Colonic mucosa (tissue), 4 donors: ENCODE measurements at places on chromosomes 7 and 10. TPM values are rescaled to one million over a fixed set of nuclear protein-coding genes. Genes with fewer than 3 reads are reported as not detected.

DNA sequence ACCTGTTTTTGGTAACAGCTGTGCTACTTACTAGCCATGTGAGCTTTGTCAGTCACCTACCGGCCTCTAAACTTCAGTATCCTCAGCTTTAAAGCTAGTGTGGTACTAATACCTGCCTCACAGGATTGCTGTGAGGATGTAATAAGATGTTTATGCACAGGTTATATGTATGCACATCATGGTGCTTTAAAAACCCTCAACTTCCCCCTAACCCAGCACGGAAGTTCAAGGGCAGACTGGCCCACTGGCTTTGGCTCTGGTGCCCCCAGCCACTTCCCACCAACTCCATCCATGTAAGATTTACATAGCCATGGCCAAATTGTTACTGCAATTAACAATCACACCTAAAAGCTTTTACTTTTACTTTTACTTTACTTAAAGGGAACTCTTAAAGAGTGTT lies 676.0 kb upstream of the GALNT17 start:
- no peaks in the 10 kb centered on the region for H3K36me3 ChIP-seq
- H3K4me1 ChIP-seq, result no peaks in the 10 kb centered on the region
- no peaks in the 10 kb centered on the region for H3K27me3 ChIP-seq
- DNase-seq, result no peak

- H3K27me3 ChIP-seq, result no peaks in the 10 kb centered on the region
- H3K4me1 ChIP-seq, result no peaks in the 10 kb centered on the region
These were observed 309.5 kb downstream of the WDR37 start for GRCh38 chr10:1365540-1366321.

DNA sequence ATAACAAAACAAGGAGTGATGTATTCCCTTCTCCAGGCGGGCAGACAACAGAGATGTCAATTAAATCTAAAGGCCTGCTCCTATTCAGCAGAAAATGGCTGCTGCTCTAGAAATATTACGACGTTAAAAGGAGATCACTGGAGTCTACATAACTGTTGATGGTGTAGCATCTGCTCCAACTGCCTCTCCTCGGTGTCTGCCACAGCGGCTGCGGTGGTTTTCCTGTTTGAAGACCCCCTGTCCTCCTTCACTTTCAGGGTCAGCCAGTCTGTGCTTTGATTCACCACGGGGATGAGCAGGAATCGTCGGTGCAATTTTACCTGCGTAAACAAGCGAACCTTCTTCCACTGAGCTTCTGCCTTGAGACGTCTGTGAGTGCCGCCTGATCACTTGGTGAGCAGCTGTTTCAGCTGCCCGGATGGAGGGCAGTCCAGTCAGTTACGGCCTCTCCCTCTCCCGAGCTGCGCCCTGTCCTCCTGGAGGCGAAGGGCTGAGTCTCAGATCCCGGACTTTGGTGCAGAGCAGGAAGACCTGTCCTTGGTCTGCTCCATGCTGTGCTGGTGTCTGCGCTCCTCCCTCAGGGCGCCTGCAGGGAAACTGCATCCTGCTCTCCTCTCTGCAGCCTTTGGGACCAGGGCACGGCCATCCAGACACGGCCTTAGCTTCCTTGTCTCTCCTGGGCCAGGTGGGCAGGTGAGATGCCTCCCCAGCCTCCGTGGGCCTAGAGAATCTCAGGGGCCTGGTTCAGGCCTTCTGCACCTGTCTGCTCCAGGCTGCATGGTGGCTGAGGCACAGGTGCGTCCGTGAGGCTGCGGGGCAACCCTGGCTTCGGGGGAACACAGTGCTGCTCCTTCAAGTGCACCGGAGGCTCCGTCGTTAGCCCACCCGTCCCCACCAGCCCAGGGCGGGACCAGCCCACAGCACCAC lies 326.6 kb downstream of the ADARB2 start:
- H3K4me1 ChIP-seq, result no peaks in the 10 kb centered on the region
- DNase-seq, result no peak
- no peaks in the 10 kb centered on the region for H3K27me3 ChIP-seq

GRCh38 chr10:930625-931325 lies 730 bp downstream of the LARP4B start:
- H3K36me3 ChIP-seq, result no peaks in the 10 kb centered on the region
- H3K27me3 ChIP-seq, result no peaks in the 10 kb centered on the region
- H3K27ac ChIP-seq, result peak overlapping the region; percentile 56
- H3K4me3 ChIP-seq, result peak overlapping the region; percentile 37
- peak; percentile 73 for DNase-seq

Gene GDF2
- total RNA-seq, result not detected

GRCh38 chr10:110493832-110494426 lies 3.8 kb upstream of the DUSP5 start:
- H3K36me3 ChIP-seq, result no peaks in the 10 kb centered on the region
- H3K27ac ChIP-seq, result no peak overlapping the region
- H3K27me3 ChIP-seq, result peaks cover under 1% of the 10 kb centered on the region
- no peak overlapping the region for H3K4me3 ChIP-seq

DNA sequence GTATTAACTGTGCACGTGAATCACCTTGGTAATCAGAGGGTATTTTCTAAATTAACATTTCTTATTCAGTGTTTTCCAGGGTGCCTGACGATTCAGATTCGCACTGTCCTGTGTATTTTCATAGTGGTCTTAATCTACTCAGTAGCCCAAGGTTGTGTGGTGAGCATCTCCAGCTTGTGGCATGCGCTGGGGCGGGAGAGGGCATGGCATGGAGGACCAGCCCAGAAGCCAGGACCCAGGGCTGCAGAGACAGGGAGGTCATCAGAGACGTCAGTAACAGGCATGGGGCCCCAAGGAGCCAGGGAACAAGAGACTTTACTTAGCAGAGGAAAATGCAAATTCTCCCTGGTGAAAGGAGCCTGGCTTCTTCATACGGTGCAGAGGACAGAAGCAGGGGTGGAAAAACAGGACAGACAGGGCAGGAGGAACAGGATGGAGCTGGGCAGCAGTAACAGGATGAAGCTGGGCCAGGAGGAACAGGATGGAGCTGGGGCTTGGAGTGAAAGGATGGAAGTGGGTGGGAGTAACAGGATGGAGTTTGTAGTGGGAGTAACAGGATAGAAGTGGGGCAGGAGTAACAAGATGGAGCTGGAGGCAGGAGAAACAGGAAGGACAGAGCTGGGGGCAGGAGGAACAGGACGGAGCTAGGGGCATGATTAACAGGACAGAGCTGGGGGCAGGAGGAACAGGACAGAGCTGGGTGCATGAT lies 110.9 kb downstream of the ADCY1 start:
- no peak overlapping the region for H3K4me3 ChIP-seq
- no peaks in the 10 kb centered on the region for H3K4me1 ChIP-seq
- no peak for DNase-seq
- H3K27me3 ChIP-seq, result no peaks in the 10 kb centered on the region

DNA sequence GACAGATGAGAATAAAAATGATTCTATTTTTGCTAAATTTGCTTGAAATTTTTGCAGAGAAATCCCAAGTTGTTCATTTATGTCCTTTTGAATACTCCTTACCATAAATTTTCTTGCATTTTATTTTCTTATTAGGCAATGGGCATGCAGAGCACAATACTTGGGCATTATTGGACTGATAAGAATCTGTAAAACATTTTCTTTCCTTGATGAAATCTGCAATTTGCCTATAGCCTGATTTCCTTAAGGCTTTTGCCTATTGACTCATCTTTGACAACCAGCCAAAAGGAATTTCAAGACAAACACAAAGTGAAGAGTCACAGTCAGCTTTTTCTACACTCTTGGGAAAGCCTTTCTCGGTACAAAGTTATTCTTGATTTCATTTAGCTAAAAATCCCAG lies 30.5 kb upstream of the GNAT3 start:
- no peaks in the 10 kb centered on the region for H3K36me3 ChIP-seq
- no peak overlapping the region for H3K27ac ChIP-seq
- no peak overlapping the region for H3K4me3 ChIP-seq
- no peak for DNase-seq

DNA sequence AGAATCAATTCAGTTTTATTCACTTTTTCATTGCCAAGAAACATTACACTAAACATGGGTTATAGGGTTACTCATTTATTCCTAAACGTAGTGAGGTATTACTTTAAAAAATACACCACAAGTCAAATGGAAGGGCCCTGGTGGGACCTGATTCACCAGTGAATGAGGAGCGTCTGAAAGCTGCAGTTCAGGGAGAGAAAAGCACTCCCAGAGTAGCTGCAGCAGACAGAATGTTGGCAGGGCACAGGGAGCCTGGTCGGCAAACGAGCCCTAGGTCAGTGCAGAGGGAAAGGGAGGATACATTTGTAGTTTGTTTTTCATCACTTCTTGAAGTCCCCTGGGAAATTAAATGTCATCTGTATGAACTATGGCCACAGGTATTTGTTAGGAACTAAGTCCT lies 361.7 kb upstream of the ETV1 start:
- no peak for DNase-seq
- H3K4me3 ChIP-seq, result no peak overlapping the region
- no peak overlapping the region for H3K27ac ChIP-seq

- DNase-seq, result no peak
- no peaks in the 10 kb centered on the region for H3K36me3 ChIP-seq
- H3K4me3 ChIP-seq, result no peak overlapping the region
- no peaks in the 10 kb centered on the region for H3K27me3 ChIP-seq
These were observed 79.3 kb upstream of the OIT3 start for GRCh38 chr10:72814099-72814790.

DNA sequence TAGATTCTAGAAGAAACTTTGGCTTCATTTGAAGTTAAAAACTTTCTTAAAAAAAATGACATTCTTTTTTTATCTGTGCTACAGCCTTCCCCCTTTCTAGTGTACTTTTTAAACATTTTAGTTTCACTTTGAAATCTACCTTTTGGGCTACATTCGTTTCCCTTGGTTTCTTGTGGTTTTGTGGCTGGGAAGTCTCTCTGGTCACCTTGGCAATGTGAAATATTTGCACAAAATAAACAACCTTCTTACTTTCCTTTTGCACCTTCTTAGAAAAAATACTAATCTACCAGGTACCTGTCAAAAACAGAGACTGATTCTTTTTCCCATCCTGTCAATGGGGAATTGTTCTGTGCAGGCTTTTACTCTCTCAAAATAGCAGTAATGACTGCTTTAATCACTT lies 350.2 kb downstream of the GATA3 start:
- no peak for DNase-seq
- no peaks in the 10 kb centered on the region for H3K27me3 ChIP-seq
- H3K27ac ChIP-seq, result no peak overlapping the region
- H3K4me1 ChIP-seq, result no peaks in the 10 kb centered on the region
- no peaks in the 10 kb centered on the region for H3K36me3 ChIP-seq
- H3K4me3 ChIP-seq, result no peak overlapping the region

GRCh38 chr10:14010769-14011574 lies 319.8 kb downstream of the FRMD4A start:
- H3K4me3 ChIP-seq, result no peak overlapping the region
- DNase-seq, result no peak
- H3K4me1 ChIP-seq, result no peaks in the 10 kb centered on the region
- no peaks in the 10 kb centered on the region for H3K36me3 ChIP-seq
- no peaks in the 10 kb centered on the region for H3K27me3 ChIP-seq

- H3K4me3 ChIP-seq, result no peak overlapping the region
- no peaks in the 10 kb centered on the region for H3K36me3 ChIP-seq
- no peak for DNase-seq
These were observed 119.8 kb downstream of the GALNT17 start for GRCh38 chr7:71251706-71252105.

GRCh38 chr10:4195213-4195612 lies 410.2 kb upstream of the KLF6 start:
- H3K36me3 ChIP-seq, result no peaks in the 10 kb centered on the region
- no peaks in the 10 kb centered on the region for H3K4me1 ChIP-seq
- H3K4me3 ChIP-seq, result no peak overlapping the region
- H3K27ac ChIP-seq, result no peak overlapping the region

Gene NEUROD6
- not detected for total RNA-seq

DNA sequence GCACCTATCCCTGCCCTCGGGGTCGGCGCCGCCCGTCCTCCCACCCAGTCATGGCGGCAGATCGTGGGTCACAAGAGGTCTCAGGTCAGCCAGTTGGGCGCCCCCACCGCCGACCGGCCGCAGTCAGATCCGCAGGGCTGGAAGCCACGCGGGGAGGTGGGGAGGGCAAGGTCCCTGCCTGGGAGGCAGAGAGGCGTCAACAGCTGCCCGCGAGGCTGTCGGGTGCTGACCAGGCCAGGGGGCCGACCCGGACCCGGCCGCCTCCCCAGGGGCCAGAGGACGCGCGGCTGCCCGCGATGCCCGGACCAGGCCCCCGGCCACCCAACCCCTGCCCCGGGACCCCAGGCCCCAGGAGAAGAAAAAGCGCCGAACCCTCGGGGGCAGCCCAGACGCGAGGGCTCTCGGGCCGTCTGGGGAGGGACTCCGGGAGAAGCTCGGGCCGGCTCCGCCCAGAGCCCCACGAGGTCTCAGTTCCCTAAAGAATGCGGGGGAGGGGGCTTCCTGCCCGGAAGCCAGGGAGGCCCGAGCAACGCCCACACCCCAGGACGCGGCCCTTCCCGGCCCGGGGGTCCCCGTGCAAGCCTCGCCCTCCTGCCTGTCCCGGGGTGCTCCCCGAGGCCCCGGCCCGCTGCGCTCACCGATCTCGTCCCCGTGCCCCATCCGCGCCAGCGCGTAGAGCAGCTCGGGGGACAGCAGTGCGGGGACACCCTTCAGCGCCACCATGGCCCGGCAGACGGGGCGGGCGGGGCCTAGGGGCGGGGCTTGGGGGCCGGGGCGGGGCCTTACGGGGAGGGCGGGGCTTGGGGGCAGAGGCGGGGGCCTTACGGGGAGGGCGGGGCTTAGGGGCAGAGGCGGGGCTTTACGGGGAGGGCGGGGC lies at the start of gene FUOM:
Gene FUOM (minus strand): TSS at position 735 of the 877 bp plus-strand sequence. CDS start 12 bp downstream, at position 723.
- no peak for DNase-seq
- H3K4me1 ChIP-seq, result peaks cover 7% of the 10 kb centered on the region
- H3K36me3 ChIP-seq, result no peaks in the 10 kb centered on the region
- no peaks in the 10 kb centered on the region for H3K27me3 ChIP-seq
- peak within 1 kb of the TSS; percentile 46 for H3K27ac ChIP-seq
- peak within 1 kb of the TSS; percentile 74 for H3K4me3 ChIP-seq

- H3K27ac ChIP-seq, result no peak overlapping the region
- H3K4me1 ChIP-seq, result no peaks in the 10 kb centered on the region
- DNase-seq, result no peak
- H3K27me3 ChIP-seq, result no peaks in the 10 kb centered on the region
- no peak overlapping the region for H3K4me3 ChIP-seq
These were observed 82.2 kb upstream of the HABP2 start for GRCh38 chr10:113470372-113471240.

GRCh38 chr10:28254290-28254985 lies 48.4 kb downstream of the MPP7 start:
- no peak for DNase-seq
- H3K4me3 ChIP-seq, result no peak overlapping the region
- no peaks in the 10 kb centered on the region for H3K4me1 ChIP-seq
- H3K27ac ChIP-seq, result no peak overlapping the region
- H3K36me3 ChIP-seq, result no peaks in the 10 kb centered on the region

Gene CYP3A5
- 112 TPM for total RNA-seq

- H3K27ac ChIP-seq, result no peak overlapping the region
- DNase-seq, result no peak
- no peaks in the 10 kb centered on the region for H3K4me1 ChIP-seq
- no peak overlapping the region for H3K4me3 ChIP-seq
- no peaks in the 10 kb centered on the region for H3K36me3 ChIP-seq
These were observed 957.8 kb downstream of the GATA3 start for GRCh38 chr10:9012312-9012711.

- peaks cover 19% of the 10 kb centered on the region for H3K4me1 ChIP-seq
- H3K36me3 ChIP-seq, result no peaks in the 10 kb centered on the region
- DNase-seq, result no peak
- no peak overlapping the region for H3K4me3 ChIP-seq
These were observed 81.0 kb upstream of the SLF2 start for GRCh38 chr10:100831742-100832141.
